ENCODE measurements at places on chromosomes 11 and 22. TPM values are rescaled to one million over a fixed set of nuclear protein-coding genes. Genes with fewer than 3 reads are reported as not detected.

- peak; percentile 50 for DNase-seq
These were observed 16.4 kb upstream of the SCGB1A1 start for GRCh38 chr11:62402226-62402959.

DNA sequence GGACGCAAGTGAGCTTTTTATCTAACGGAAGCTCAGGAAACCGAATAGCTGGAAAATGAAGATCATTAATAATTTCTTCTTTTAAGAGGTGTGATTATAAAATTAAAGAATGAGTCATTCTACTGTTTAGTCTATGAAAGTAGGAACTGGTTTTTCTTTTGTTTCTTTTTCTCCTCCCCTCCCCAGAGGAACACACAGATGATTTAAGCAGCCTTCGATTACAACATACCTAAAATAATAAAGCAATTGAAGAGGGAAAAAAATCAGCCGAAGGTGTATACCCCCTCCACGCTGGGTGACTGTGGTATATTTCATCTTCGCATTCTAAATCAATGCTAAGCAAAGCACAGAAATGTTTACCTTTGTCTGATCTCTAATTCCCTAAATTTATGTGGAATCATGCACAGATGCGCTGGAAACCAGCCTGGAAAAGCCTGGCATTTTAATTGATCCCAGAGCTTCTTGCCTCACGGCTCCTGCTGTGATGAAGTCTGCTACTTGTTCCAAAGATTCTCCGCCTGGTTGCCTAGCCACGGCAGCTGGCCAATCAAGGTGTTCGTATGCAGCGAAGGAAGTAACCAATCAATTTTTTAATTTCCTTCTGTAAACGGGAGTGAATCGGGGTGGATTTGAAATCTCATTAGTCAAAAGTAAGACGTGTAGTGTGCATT is 133.9 kb downstream of the FANCF start:
- no peak for DNase-seq

DNA sequence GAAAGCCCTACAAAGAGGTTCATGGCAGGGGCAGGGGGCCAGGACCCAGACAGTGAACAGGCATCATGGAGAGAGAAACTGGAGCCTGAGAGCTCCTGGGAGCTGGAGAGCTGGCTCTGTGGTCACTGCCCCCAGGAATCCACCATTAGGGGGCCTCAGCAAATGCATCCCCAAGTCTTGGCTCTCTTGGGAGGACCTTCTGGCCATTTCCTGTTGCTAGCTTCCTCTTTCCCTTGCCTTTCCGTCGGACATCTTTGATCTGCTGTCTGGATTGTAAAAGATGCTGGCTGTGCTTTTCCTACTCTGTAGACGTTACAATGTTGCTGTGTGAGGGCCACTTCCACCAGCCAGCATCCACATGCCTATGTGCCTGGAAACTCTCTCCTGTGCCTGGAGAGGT is 7.1 kb upstream of the CRYBB2 start:
- no peak for DNase-seq

Gene PANX3
- total RNA-seq = not detected

DNA sequence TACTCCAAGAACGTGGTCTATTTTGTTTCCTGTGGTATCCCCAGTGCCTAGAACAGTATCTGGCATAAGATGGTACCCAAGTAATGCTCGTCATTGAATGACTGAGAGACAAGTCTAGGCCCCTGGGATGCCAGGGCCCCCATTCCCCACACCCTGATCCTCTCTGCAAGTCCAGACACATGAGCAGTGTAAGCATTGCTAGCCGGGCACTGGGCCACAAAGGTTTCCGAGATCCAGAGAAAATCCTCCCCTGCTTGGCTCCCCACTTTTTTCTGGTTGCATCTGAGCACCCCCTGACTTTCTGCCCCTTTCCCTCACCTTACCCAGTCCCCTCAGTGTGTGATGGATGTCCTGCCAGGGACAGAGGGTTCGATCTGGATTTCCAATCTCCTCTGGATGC is 160.1 kb upstream of the NECTIN1 start:
- DNase-seq = no peak
